Stimulated activated CD8-positive, alpha-beta memory T cell treated with anti-CD3 and anti-CD28 coated beads, Interleukin-2, amount 100 ng/mL, for 48 hours (primary cell): ENCODE measurements at places on chromosomes 7 and 10.

GRCh38 chr10:841535-841934 is 90.0 kb downstream of the LARP4B start:
- no peak for DNase-seq

DNA sequence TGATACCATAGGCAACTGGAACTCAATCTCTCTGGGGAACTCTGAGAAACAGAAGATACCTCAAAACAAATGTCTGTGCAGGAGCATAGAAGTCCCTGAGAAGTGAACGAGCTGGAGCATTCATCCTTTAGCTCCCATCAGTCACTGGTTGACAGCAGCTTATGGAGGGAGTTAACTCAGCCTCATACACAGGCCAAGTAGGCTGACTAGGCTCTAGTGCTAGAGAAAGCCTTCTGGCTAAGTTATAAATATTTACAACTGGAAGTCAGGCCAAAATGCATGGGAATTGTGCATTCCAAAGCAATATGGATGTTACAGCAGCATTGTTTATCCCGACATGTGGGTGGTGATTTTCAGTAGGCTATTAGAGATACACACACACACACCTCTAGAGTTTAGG is 66.5 kb downstream of the ANK3 start:
- no peak for DNase-seq

- no peak for DNase-seq
These were observed 76.9 kb downstream of the ELMO1 start for GRCh38 chr7:37371755-37372154.

GRCh38 chr7:362402-363096 is 72.6 kb downstream of the FOXL3 start:
- DNase-seq: peak; percentile 34

- DNase-seq: no peak
These were observed 26.9 kb downstream of the BLVRA start for GRCh38 chr7:43785420-43785819.
